T-helper 2 cell (primary cell): ENCODE measurements at places on chromosomes 3 and 15.
A peak's percentile ranks its signal among the peaks of the same experiment; 100 is the strongest.

DNA sequence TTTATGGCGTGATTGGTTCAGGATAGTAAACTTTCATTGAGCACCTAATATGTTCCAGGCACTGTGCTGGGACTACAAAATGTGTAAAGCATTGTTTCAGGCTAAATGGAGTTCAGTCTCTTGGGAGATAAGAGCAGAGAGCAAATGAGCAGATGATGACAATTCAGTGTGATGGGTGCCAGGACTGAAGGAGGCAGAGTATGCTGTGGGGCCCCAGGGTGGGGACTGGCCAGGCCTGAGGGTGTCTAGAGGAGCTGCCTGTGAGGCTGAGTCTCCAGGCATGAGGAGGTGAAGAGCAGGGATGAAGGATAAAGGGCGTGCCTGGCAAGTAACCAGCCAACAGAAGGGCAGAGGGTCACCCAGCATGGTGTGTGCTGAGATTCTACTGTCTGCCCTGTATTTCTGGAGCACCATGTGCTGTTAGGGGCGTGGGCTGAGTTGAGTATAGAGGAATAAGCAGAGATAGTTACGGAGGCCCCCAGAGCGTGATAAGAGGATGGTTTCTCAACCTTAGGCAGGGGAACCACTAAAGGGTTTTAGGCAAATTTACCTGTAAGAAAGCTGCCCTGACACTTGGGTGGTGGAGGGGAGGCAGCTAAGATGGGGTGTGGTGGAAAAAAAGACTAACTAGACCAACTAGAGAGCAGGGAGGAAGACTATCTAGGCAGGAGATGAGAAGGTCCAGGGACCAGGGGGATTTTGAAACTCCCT is 38.5 kb downstream of the EPHB1 start:
- DNase-seq, result no peak

- DNase-seq, result peak; percentile 89
Observed at GRCh38 chr3:16511681-16512434, 1.6 kb downstream of the RFTN1 start.

- no peak for DNase-seq
Observed at GRCh38 chr3:167814441-167814951, 79.0 kb downstream of the SERPINI1 start.

GRCh38 chr15:95323796-95324195 is 1006.7 kb upstream of the NR2F2 start:
- DNase-seq, result no peak

GRCh38 chr3:45224824-45225464 is 1.1 kb downstream of the TMEM158 start:
- no peak for DNase-seq

DNA sequence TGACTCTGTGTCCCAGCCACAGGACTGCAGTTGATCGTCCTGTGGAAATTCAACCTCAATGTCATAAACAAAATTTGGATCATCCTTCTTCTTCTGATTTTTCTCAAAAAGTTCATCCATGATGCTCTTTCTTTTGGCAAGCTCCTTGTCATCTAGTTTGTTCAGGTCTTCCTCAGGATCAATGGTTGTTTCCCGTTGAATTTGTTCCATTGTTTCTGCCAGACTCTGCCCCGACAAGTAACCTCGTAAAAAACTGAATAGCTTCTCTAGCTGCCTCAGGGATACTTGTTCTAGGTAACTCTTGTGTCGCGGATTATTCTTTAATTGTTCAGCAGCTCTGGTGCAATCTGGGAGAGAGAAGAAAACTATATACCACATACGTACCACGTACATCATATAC is 4.5 kb downstream of the CEP19 start:
- no peak for DNase-seq

GRCh38 chr15:69903470-69904469 is 193.9 kb downstream of the TLE3 start:
- no peak for DNase-seq

DNA sequence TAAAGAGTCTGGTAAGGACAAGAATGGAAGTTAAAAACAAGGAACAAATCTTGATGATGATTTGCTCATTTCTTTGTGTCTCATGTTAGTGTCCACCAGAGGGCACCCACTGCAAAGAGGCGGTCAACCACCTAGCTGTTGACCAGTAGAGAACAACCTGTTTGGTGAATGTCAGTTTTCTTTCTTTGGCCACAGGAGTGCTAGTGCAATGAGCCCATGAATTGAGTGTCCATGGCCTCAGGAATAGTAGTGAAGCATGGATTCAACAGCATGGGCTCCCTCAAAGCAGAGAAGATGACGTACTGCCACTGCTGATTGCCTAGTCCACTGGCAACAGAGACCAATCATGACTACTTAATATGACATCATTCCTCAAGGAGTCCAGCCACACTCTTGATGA is 10.7 kb upstream of the CNTN6 start:
- DNase-seq, result no peak

GRCh38 chr15:80484333-80484864 is 80.2 kb downstream of the ARNT2 start:
- no peak for DNase-seq

GRCh38 chr15:76062286-76062685 is 2.5 kb downstream of the TMEM266 start:
- DNase-seq, result no peak

DNA sequence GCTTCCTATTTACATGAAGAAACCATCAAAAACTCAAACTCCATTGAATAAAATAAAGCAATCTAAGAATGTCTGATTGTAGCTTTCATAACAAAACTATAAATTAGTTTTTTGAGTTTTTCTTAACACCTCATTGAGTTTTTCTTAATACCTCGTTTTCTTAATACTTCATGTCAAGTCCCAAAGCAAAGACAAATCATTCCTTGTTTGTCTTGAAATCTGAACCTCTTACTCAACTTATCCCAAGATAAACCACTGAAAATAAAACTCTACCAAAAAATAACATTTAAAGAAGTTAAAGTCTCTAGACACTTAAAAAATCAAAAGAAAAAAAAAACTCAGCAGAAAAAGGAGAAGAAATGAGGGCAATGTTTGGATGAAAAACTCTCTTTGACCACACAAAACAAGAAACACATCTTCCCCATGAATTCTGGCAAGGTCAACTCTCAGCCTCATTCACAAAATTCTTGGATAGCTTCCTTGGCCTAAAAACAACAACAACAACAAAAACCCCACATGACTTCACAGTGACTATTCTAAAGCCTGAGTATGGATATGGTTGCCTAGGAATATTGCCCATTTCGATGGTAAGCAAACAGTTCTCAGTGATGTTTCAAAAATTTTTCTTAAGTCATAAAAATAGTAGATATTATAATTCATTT is 38.2 kb downstream of the TMCC1 start:
- DNase-seq, result no peak

- DNase-seq, result peak; percentile 10
Observed at GRCh38 chr3:168094877-168095610, 680 bp downstream of the GOLIM4 start.

DNA sequence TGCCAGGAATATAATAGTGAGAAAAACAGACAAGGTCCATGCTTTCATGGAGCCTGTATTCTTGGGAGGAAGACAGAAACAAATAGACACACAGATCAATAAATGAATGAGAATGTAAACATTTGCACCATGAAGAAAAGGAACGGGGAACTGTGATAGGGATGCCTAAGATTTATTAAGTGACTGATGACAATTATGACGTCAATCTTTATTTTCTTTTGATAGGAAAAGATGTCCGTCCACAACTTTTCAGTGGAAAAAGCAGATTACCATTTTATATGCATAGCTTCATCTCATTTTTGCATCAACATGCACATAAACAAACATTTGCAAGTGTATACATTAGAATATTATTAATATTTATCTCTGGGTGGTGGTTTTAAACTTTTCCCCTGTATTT is 27.9 kb upstream of the WNT5A start:
- DNase-seq, result no peak

GRCh38 chr3:175606650-175607318 is 747.6 kb downstream of the NAALADL2 start:
- DNase-seq, result no peak

DNA sequence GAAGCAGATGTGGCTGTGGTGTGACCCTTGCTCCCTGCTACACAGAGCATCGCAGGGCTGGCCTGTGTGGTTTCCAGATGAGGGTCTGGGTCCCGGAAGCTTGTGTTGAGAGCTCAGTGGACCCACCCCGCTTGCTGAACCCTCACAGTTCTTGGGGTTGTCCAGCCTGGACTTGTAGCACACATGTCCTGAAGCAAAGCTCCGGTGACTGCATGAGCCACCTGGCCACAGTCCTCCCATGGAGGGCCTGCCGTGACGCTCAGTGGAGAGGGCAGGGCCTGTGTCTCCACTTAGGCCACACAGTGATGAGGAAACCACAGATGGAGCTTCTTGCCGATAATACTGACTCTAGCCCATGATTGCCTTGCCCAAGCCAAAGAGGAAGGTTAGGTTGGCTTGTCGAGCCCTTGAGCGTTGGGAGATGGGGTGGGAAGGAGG is 62.6 kb downstream of the RGMA start:
- no peak for DNase-seq

- no peak for DNase-seq
Observed at GRCh38 chr3:48271763-48272498, 31.0 kb downstream of the ZNF589 start.

- no peak for DNase-seq
Observed at GRCh38 chr3:105774444-105775180, 94.2 kb downstream of the CBLB start.

- DNase-seq, result no peak
Observed at GRCh38 chr3:141229132-141229531, 2.5 kb upstream of the PXYLP1 start.

GRCh38 chr3:58154626-58155449 is 55.9 kb downstream of the DNASE1L3 start:
- no peak for DNase-seq

DNA sequence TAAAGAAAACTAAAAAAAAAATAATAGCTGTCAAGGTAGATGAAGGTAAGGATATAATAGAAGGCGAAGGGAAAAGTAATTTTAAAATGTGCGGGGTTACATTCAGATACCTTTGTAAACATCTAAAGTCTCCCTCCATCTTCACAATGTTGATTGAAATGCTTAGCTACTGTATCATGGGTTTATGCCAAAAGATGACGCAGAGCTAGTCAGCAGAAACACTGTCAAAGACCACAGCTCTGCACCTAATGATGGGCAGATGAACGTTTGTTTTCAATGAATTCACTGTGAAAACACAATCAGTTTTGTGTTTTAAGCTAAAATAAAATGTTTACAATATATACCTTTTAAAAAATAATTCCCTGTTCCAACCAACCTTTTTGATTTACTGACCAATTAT is 61.2 kb downstream of the RFTN1 start:
- no peak for DNase-seq

GRCh38 chr3:179772297-179772696 is 119.5 kb downstream of the USP13 start:
- DNase-seq, result no peak
